ENCODE measurements at places on chromosomes 16 and 17.

DNA sequence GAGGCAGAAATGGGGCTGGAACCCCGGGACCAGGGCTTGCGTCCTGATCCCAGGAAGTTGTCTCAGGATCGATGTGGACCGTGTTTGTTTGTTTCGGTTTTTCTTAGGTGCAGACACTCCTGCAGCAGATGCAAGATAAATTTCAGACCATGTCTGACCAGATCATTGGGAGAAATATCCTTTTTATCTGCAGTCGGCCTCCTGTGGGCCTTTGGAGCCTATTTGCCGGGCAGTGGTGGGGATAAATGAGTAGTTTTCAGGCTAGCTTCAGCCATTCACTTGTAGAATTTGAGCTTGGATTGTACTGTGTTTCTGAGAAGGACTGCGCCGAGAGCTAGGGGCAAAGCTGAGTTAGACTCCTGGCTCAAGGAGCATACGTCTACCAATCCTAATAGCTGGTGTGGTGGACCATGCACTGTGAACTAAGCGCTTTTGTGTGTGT lies 816 bp downstream of the HSBP1 start:
- DNase-seq = no peak

GRCh38 chr16:71565812-71566700 lies 10.8 kb downstream of the TAT start:
- DNase-seq = no peak

DNA sequence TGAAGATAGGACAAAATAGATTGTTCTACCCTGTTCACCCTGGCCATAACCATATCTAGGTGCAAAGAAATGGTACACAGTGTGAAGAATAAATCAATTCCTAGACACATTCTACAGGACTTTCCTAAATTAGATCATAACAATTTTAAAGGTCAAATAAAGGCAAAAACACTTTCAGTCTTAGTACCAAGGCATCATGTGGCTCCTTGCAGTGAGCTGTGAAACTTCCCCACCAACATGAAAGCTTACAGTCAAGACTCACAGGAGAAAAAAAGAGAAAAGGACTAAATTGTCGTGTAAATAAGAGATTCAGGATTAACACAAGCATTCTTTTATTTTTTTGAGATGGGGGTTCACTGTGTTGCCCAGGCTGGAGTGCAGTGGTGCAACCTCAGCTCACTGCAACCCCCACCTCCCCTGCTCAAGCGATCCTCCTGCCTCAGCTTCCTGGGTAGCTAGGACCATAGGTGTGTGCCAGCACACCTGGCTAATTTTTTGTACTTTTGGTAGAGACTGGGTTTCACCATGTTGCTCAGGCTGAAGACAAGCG lies 14.2 kb downstream of the NSMCE1 start:
- DNase-seq = no peak

GRCh38 chr17:42276359-42276608 lies at the start of gene STAT5B:
Gene STAT5B (minus strand): TSS chr17:42276391. CDS start chr17:42232127, 44,264 bp downstream.
- peak; percentile 51 for DNase-seq

DNA sequence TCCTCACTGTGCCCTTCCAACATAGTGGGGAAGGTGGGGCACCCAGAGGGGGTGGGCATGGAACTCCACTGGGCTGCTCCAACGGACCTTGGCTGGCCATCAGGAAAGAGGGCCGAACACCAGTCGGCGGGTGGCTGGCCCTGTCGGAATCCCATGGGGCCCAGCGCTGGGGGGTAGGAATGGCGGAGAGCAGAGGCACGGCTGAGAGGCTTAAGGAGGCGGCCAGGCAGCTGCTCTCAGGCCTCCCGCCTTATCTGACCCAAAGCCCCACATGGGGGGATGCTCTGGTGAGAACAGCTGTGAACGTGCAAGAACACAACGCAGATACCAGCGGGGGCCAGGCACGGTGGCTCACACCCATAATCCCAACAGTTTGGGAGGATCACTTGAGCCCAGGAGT lies 4.4 kb upstream of the MYO1C start:
- DNase-seq = no peak

- DNase-seq = no peak
Observed at GRCh38 chr16:26709175-26709574, 357.6 kb upstream of the C16orf82 start.

- DNase-seq = no peak
Observed at GRCh38 chr17:49716668-49717364, 9.1 kb upstream of the SLC35B1 start.

GRCh38 chr16:14470788-14471187 lies 159.3 kb downstream of the PARN start:
- DNase-seq = no peak

GRCh38 chr17:79120259-79120658 lies 45.6 kb downstream of the ENGASE start:
- DNase-seq = no peak

DNA sequence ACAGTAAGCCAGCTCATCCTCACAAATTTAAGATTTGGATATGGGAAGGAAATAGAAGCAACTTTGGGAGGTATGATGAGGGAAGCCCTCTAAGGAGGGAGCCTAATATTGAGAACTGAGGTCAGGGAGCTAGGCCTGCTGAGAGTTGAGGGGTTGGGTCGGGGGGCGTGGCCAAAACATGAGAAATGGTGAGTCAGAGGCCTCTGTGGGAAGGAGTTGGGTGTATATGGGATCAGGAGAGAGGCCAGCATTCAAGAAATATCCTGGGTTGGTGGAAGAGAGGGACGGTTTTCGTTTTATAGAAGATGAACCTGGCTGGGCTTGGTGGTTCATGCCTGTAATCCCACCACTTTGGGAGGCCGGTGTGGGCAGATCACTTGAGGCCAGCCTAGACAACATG lies 48.4 kb downstream of the CLEC16A start:
- DNase-seq = no peak

- DNase-seq = no peak
Observed at GRCh38 chr16:85754413-85754812, 3.5 kb upstream of the C16orf74 start.

DNA sequence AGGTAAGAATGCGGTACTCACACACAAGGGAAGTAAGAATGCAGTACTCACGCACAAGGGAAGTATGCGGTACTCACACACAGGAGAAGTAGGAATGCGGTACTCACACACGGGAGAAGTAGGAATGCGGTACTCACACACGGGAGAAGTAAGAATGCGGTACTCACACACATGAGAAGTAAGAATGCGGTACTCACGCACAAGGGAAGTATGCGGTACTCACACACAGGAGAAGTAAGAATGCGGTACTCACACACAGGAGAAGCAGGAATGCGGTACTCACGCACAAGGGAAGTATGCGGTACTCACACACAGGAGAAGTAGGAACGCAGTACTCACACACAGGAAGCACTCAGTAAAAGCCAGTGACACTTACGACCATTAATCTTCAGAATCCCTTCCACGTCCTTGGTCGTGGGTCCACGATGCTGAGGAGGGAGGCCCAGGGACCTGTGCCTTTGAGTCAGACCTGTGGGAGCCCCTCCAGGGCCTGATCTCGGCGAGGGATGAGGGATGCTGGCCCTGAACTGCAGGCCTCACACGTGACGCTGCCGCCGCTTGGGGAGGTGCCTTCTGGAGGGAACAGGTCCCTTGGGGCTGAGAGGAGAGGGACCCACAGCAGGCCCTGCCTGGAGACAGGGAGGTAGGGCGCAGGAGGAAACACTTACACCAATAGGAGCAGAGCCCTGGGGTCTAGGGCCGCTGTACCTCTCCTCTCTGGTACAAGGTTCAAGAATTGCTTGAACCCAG lies 20.2 kb downstream of the ABR start:
- DNase-seq = no peak

DNA sequence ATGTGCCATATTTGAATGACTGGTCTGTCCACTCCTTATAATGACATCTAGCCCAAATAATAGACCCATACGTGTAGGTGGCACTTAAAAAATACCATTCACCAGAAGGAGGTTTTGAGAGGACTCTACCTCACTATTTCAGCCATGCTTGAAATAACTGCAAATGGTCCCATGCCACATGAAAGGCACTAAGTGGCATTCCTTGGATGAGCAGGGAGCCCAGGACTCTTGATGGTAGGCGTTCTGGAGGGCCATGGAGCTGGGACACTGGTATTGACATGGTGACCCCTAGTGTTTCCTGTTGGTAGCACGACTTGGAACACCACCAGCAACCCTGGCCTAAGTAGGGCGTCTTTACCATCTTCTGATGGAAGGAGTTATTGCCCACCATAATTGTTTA lies 148.7 kb upstream of the ZFHX3 start:
- no peak for DNase-seq

- no peak for DNase-seq
Observed at GRCh38 chr16:55248494-55248893, 75.5 kb upstream of the IRX6 start.

- DNase-seq = no peak
Observed at GRCh38 chr16:66260522-66261254, 105.8 kb upstream of the CDH5 start.

DNA sequence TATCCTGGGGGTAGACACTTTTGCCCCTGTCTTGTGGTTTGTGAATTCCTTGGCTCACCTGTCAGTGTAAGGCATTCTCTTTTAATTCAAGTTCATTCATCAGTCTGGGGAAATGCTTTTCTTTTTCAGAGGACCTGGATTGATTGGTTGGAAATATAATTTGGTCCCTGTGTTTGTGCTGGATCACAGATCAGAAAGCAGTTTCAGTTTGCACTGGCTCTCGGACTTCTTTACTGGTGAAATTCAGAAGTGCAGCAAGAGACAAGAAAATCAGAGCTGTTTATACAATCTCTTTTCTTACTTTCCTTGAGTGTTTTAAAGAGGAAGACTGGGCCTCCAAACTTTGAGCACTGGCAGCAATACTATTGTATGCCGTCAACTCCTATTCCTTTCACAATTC lies 161.8 kb upstream of the KCNJ16 start:
- no peak for DNase-seq

- no peak for DNase-seq
Observed at GRCh38 chr17:40900809-40901356, 15.8 kb upstream of the KRT20 start.

- DNase-seq = no peak
Observed at GRCh38 chr16:76293980-76294379, 16.8 kb downstream of the CNTNAP4 start.

GRCh38 chr16:13529193-13529982 lies 390.6 kb upstream of the ERCC4 start:
- DNase-seq = no peak

GRCh38 chr17:909642-910323 lies 69.8 kb downstream of the NXN start:
- DNase-seq = no peak

GRCh38 chr17:39937447-39937846 lies 9.9 kb downstream of the LRRC3C start:
- no peak for DNase-seq

DNA sequence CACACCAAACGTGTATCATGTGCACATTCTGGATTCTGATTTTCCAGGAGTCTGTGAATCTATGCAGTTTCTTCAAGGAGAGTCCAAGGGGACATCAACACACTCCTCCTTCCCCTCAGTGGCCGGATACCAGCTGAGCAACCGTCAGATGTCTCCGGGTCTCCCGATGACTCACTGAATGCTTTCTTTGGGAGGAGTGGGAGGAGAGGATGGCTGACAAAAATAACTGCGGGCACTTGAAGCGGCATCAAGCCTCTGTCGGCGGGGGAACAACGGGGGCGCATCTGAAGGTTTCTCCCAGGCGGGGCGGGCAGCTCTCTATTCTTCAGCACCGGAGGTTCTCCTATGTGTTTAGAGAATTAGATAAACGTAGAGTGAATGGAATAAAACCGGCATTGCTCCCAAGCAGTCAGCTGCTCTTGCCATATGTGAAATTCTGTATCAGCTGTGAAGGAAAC lies 24.6 kb upstream of the LRRC75A start:
- DNase-seq = no peak

- DNase-seq = no peak
Observed at GRCh38 chr16:20767577-20767976, 3.8 kb downstream of the ACSM3 start.

DNA sequence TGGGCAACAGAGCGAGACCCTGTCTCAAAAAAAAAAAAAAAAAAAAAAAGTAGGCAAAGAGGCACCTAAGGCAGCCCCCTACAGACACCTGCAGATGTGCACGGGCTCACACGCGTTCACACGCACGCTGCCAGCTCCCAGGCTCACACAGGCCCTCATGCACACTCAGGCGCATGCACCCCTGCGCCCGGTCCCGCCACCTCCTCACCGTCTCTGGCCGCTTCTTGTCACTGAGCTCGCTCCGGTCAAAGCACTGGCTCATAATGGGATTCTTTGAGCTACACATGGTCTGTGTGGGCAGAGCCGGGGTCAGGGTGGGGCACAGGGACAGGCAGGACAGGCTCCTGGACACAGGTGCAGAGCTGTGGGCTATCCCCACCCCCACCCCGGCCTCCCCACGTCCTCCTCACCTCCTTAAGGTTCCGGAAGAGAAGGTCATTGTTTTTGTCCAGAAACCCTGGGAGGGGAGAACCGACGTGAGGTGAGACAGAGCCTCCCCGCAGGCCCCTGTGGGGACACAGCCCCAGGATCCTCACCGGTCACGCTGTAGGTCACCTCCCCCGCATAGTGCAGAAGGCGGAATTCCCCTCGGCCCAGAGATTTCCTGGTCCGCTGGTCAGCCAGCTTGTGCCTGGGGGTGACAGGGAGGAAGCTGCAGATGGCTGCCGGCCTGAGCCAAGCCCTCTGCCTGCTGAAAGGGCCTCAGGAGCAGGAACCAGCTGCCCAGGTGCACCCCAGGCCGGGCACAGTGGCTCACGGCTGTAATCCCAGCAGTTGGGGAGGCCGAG lies 17.9 kb downstream of the MYO1C start:
- no peak for DNase-seq

DNA sequence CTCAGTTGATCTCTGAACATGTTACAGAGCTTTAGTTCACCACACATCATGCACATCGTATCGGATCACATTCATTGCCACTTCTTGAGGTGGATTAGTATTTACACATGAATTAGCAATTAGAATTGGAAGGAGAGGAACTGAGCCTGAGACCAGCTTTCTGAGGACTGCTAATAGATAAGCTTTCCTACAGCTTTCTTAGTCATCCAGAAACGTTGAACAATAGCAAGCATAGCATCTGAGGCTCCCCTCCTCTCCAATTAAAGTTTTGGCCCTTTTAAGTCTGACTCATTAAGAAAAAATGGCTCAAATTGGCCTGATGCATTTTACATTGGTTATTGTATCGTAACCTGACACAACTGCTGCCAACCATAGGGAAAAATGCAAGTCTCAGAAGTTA lies 1130.4 kb downstream of the CDH8 start:
- DNase-seq = no peak

DNA sequence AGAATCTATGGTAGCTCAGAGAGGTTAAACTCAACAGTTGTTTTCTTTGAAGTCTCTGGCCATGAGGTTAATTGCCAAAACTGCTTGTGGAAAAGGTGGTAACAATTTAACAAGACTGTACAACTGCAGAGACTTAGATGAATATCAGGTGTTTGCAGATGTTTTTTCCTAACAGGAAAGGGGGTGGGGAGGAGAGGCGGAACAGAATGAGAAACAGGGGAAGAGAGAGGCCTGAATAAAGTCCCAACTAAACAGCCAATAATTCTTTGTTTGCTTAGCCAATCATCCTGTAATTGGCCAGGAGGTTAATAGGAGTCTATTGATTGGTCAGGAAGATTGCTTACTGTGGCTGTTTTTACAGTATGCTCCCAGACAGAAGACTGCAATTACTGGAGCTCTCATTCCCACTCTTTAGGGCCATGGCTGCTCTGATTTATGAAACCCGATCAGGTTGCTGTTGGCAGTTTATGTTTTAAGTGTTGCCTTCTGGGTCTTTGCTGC lies 249.7 kb upstream of the TBX2 start:
- no peak for DNase-seq

GRCh38 chr17:81123052-81124048 lies 42.0 kb upstream of the PVALEF start:
- DNase-seq = no peak

Measured in stimulated activated CD4-positive, alpha-beta T cell treated with anti-CD3 and anti-CD28 coated beads, Interleukin-1b, Interleukin-23, amount 100 ng/mL, for 24 hours (primary cell).